Bronchus fibroblast of lung (primary cell): ENCODE measurements at places on chromosomes 3 and 15. TPM values are rescaled to one million over a fixed set of nuclear protein-coding genes. Genes with fewer than 3 reads are reported as not detected.

The TJP1 gene
- total RNA-seq = 58.0 and 64.7 TPM in 2 replicates

The CHRM5 gene
- not detected in 2 replicates for total RNA-seq

The AGBL1 gene
- total RNA-seq = not detected in 2 replicates

The HIGD2B gene
- total RNA-seq = not detected in 2 replicates

The SPTSSB gene
- total RNA-seq = under 0.01 TPM in 1 of 2 replicates, not detected in the other

The USP50 gene
- total RNA-seq = not detected in 2 replicates

The DPP8 gene
- total RNA-seq = 13.5 and 14.6 TPM in 2 replicates

The FAM43A gene
- 1.8 and 2.4 TPM in 2 replicates for total RNA-seq

The CHRFAM7A gene
- 0.15 TPM in 1 of 2 replicates, not detected in the other for total RNA-seq

The CYP8B1 gene
- not detected in 2 replicates for total RNA-seq

The ANKUB1 gene
- total RNA-seq = not detected in 2 replicates

The NPAP1 gene
- total RNA-seq = not detected in 2 replicates

The CHST2 gene
- total RNA-seq = 21.7 and 23.2 TPM in 2 replicates
